ENCODE measurements at places on chromosomes 5 and 9.

DNA sequence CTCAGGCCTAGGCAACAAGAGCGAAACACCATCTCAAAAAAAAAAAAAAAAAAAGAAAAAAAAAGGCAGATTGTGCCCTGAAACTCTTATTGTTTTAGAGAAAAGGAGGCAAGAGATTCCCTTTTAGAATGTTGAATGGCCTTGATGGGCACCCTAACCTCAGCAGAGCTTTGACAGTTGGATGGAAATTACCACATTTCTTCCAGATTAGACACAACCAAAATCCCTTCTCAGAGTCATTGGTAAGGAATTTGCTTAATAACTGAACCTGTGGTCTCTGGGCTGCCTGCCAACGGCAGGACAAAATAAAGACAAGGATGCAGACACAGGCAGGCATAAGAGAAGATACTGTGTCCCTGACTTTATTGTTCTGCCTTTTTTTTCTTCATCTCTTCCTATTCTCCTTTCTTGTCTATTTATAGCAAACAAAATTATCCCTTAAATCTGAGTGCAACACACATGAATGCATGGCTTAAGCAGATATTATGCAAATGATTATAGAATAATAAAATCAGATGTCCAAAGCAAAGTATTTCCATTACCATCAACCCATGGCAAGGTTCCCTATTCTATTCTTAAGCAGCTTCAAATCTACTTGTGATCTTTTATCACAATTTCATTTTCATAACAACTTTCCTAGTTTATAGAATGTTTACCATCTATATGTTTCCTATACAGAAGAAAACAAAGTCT lies 37.3 kb upstream of the TRIO start:
- H3K27me3 ChIP-seq, result no peaks in the 10 kb centered on the region
- H3K4me1 ChIP-seq, result no peaks in the 10 kb centered on the region
- DNase-seq, result no peak
- H3K4me3 ChIP-seq, result no peak overlapping the region
- H3K36me3 ChIP-seq, result no peaks in the 10 kb centered on the region
- no peak overlapping the region for H3K27ac ChIP-seq

GRCh38 chr5:33789567-33789957 lies 102.2 kb downstream of the ADAMTS12 start:
- peak overlapping the region; percentile 42 for H3K27ac ChIP-seq
- H3K4me1 ChIP-seq, result no peaks in the 10 kb centered on the region
- H3K36me3 ChIP-seq, result no peaks in the 10 kb centered on the region
- peak; percentile 27 for DNase-seq
- H3K4me3 ChIP-seq, result no peak overlapping the region
- H3K27me3 ChIP-seq, result no peaks in the 10 kb centered on the region

DNA sequence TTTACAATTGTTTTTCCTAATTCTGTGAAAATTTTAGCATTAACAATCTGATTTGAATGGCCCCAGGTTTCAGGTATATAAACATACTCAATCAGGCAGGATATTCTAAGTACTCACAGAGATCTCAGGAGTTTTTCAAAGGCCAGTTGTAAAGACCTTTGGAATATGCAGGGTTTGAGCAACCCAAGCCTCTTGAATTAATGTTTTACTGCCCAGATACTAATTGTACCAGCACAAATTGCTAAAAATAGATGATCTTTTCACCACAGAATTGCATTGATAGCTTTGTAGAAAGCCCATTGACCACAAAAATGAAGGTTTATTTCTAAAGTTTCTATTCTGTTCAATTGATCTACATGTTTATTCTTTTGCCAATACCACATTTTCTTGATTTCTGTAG lies 186.5 kb downstream of the OSTF1 start:
- no peaks in the 10 kb centered on the region for H3K36me3 ChIP-seq
- no peak overlapping the region for H3K4me3 ChIP-seq
- DNase-seq, result no peak
- no peak overlapping the region for H3K27ac ChIP-seq
- no peaks in the 10 kb centered on the region for H3K27me3 ChIP-seq

DNA sequence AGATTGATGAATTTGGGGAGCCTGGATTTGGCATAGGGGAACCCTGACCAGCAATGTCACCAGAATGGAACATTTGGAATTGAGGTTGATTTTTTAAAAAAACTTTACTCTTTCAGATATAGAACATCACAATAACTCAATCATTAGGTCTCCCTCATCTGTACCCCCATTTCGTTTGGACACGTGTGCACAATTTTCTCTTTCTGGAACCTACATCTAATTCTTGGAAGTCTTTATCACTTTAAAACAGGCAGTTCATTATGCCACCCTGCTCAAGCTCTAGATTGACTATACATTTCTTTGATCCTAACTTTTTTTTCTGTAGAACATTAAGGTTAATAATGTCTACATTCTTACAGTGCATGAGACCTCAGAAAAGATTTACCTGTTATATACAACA lies 3.7 kb upstream of the SSBP2 start:
- H3K4me1 ChIP-seq, result peaks cover 39% of the 10 kb centered on the region
- no peaks in the 10 kb centered on the region for H3K36me3 ChIP-seq
- no peak for DNase-seq

DNA sequence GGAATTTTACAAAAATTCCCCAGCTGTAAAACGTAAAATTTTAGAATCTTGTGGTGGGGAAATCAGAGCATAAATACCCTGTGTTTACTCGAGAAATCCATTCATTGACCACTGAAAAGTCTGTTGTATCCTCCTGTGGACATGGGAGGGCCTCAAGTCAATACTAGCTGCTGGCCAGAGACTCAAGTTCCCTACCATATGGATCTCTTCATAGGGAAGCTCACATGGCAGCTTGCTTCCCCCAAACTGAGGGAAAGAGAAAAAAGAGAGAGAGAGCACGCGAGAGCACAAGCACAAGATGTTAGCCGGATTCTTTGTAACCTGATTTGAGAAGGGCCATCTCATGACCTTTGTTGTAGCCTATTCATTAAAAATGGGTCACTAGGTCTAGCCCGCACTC lies 591.9 kb downstream of the LRRC70 start:
- H3K27ac ChIP-seq, result no peak overlapping the region
- no peak for DNase-seq
- H3K36me3 ChIP-seq, result no peaks in the 10 kb centered on the region
- H3K27me3 ChIP-seq, result no peaks in the 10 kb centered on the region

DNA sequence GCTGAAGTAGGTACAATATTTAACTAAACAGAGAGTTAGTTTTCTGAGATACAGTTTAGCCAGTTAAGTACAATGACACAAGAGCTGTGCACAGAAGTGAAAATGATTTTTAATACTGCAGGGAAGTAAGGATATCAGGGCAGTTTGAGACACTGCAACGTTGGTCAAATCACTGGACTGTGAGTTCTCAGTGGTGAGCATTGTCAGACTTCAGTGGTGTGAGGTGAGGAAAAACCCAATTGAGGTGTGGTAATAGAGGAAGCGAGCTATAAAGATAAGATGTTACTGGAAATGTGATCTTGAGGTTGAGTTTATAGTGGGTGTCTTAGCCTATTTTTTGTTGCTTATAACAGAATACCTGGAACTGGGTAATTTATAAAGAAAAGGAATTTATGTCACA lies 12.8 kb upstream of the FBXL7 start:
- H3K27ac ChIP-seq, result no peak overlapping the region
- no peaks in the 10 kb centered on the region for H3K36me3 ChIP-seq
- no peaks in the 10 kb centered on the region for H3K27me3 ChIP-seq
- no peak overlapping the region for H3K4me3 ChIP-seq
- no peak for DNase-seq
- no peaks in the 10 kb centered on the region for H3K4me1 ChIP-seq

GRCh38 chr9:116644091-116644688 lies 42.9 kb upstream of the TRIM32 start:
- no peak overlapping the region for H3K4me3 ChIP-seq
- no peaks in the 10 kb centered on the region for H3K27me3 ChIP-seq
- peaks cover 30% of the 10 kb centered on the region for H3K4me1 ChIP-seq
- H3K27ac ChIP-seq, result no peak overlapping the region
- H3K36me3 ChIP-seq, result no peaks in the 10 kb centered on the region

DNA sequence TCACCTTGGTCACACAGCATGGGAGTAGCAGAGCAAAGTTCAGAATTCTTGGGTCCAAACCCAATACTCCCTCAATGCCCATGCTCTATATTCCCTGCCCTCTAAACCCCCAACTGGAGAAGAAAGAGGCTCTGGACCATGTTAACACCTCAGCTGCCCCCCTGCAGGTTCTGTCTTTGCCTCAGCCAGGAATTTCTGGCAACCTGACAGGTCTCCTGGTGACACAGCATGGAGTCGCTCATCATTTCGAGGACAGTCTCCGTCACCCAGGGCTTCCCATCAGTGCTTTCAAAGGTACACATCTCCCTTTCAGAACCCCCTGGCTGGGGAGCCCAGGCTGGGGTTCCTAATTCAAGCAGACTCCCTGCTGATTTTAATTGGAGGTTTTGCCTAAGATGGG lies 189.5 kb downstream of the BRINP1 start:
- no peaks in the 10 kb centered on the region for H3K36me3 ChIP-seq
- H3K27ac ChIP-seq, result no peak overlapping the region
- H3K27me3 ChIP-seq, result no peaks in the 10 kb centered on the region
- peaks cover 4% of the 10 kb centered on the region for H3K4me1 ChIP-seq

DNA sequence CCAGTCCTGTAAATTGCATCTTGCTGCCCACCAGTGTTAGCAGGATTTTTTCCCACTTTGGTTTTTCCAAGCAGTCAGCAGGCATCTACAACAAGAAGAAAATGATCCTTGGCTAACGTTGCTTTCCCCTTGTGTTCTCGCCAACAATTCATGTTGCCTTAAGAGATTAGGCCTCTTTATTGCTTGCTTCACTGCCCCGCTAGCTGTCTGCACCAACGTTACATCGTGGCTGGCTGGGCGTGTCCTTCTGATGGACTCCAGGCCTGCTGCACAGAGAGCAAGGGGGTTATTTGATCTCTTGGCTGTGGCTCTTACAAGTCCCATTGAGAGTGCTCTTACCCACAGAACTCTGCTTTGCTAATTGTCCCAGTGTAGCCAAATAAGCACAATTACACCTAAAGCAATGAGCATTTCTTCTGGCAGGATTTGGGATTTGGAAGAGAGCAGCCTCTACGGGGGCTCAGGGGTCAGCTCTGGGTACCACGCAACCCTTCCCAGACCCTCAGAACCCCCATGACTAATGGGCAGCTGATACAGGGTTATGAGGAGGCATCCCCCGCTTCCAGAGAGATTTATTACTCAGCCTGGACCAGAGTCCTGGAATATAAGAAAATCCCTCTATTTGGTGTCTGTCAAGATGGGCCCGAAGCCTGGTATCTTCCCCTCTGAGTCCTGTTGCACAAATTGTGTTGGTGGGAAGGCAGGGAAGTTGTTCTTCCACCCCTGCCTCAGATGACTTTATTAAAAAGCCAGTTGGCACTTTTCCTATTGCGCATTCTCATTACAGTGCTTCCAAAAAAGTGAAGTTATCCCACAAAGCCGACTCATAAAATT lies 17.6 kb downstream of the DCANP1 start:
- H3K36me3 ChIP-seq, result no peaks in the 10 kb centered on the region
- peak overlapping the region; percentile 44 for H3K27ac ChIP-seq
- no peak overlapping the region for H3K4me3 ChIP-seq

DNA sequence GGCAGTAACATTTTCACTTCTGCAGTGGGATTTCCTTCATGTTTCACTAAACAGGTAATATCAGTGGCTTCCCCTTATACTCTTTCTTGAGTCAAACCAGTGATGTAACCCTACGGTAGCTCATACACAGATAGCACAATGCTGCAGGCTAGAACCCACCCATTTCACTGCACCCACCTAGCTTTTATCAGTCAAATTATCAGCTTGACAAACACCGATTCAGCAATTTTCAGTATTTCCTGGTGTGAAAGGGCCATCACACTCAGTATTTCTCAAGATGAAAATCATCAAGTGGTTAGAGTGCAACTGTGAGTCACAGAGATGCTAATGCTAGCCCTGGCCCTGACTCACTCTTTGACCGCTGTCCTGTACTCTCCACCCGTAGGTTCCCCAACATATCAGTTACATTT lies 242.3 kb upstream of the PTGER4 start:
- H3K4me1 ChIP-seq, result no peaks in the 10 kb centered on the region
- H3K27me3 ChIP-seq, result no peaks in the 10 kb centered on the region
- H3K27ac ChIP-seq, result no peak overlapping the region

- H3K36me3 ChIP-seq, result no peaks in the 10 kb centered on the region
- no peak for DNase-seq
- no peak overlapping the region for H3K4me3 ChIP-seq
- no peak overlapping the region for H3K27ac ChIP-seq
- H3K27me3 ChIP-seq, result no peaks in the 10 kb centered on the region
These were observed 259.7 kb upstream of the MSX2 start for GRCh38 chr5:174464504-174465165.

DNA sequence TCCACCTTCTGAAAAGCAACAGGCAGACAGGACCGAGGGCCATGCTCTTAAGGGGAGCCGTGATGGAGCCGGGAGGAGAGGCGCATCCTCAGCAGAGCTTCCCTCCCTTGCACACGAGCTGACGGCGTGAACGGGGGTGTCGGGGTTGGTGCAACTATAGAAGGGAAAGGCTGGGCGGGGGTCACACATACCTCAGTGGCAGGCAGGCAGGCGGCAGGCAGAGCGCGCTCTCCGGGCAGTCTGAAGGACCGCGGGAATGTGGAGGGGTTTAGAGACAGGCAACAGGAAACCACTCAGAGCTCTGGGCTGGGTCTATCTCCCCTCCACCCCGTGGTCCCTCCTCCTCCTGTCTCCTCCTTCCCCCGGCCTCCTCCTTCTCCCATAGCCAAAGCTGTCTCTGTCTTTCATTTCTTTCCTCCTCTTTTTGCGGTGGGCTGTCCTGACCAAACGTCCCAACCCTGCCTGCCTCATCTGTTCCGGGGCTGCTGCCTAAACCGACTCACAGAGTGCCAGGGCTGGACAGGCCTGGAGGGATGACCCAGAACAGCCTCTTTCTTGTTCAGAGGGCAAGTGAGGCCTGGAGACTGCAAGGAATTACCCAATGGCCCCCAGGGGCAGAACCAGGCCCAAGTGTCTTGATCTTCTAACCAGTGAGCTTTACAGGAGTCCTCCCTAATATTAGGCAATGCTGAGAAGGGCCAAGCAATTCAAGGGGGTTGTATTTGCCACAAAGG lies at the start of gene SPARC:
SPARC (minus strand) TSS at position 242 of the 734 bp plus-strand sequence. CDS start 10,727 bp downstream, outside the sequence.
- H3K27me3 ChIP-seq, result no peaks in the 10 kb centered on the region
- no peaks in the 10 kb centered on the region for H3K36me3 ChIP-seq
- peak within 1 kb of the TSS; percentile 93 for H3K27ac ChIP-seq
- H3K4me3 ChIP-seq, result peak within 1 kb of the TSS; percentile 66
- peaks cover 49% of the 10 kb centered on the region for H3K4me1 ChIP-seq
